ENCODE measurements at places on chromosomes 13 and 19.
A peak's percentile ranks its signal among the peaks of the same experiment; 100 is the strongest.

DNA sequence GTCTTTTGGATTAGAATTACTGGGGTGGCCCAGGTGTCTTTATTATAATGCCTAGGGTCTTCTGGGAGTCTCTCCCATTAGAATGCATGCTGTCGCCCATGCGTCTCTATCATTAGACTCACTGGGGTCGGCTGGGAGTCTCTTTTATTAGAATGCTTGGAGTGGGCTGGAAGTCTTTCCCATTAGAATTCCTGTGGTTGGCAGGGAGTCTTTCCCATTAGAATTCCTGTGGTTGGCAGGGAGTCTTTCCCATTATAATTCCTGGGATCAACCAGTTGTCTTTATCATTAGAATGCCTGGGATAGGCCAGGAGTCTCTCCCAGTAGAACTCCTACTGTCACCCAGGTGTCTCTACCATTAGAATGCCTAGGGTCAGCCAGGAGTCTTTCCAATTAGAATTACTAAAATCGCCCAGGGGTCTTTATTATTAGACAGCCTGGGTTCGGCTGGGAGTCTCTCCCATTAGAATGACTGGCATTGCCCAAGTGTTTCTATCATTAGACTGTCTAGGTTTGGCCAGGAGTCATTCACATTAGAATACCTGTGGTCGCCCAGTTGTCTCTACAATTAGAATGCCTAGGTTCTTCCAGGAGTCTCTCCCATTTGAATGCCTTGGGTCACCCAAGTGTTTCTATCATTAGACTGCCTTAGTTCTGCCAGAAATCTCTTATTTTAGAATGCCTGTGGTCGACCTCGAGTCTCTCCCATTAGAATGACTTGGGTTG, 1558.5 kb downstream of the UQCRFS1 start:
- DNase-seq, result no peak

DNA sequence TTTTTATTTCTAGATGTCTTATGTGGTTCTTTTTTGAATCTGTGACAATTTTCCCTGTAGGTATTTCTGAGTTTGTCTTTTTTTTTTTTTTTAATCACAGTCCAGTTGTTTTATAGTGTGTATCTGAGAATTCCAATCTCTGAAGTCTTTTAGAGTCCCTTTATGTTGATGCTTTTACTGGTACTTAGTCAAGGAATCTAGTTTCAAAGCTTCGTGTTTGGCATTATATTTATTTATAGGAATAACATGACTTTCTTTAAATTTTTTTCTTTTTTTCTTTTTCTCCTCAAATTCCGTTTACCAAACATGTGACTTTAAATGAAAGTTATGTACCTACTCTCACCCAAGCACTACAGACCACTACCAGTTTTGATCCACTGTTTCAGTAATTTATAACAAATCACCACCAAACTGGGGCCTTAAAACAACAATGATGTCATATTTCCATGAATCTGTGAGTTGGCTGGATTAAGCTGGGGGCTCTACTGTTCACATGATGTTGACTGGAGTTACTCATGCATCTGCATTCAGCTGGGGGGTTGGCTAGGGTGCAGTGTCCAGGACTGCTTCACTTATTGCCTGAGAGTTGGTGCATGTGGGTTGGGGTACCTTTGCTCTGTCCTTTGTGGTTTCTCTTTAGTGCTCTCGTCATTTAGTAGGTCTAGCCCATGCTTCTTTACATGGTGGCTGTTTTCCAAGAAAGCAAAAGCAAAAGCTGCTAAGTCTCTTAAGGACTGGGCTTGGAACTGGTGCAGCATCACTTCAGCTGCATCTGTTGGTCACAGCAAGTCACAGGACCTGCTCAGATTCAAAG, 22.3 kb downstream of the KCTD4 start:
- no peak for DNase-seq

DNA sequence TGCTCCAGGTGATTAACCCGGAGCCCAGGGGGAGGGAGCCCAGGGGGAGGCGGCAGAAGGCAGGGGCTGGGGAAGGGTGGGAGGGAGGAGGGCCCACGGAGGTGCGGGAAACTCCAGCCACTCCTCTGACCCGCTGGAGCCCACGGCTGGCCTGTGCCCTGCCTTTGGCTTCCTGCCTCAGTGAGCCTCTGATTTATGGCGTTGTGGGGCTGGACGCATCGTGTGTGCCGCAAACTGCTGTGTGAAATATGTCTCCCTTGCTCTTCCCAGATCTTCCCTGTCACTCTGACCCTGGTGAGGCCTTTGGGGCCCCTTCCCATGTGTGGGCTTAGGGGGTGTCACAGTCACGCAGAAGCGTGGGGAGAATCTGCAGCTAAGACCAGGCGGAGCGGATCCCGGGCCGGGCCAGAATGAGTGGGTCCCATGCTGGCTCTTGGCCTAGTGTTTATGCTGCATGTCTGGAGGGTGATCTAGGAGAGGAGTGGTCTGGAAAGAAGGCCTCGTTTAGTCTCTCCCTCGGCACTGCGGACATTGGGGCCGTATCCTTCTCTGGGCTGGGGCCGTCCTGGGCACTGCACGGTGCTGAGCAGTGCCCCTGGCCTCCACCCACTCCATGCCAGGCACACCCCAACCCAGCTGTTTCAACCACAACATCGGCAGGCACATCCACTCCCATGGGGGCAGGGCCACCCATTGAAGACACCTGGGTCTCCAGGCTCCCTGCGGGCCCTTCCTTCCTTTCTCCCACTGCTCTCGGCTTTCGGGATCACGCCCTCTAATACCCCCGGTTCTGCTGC, 123.0 kb downstream of the KDM4B start:
- DNase-seq, result no peak

DNA sequence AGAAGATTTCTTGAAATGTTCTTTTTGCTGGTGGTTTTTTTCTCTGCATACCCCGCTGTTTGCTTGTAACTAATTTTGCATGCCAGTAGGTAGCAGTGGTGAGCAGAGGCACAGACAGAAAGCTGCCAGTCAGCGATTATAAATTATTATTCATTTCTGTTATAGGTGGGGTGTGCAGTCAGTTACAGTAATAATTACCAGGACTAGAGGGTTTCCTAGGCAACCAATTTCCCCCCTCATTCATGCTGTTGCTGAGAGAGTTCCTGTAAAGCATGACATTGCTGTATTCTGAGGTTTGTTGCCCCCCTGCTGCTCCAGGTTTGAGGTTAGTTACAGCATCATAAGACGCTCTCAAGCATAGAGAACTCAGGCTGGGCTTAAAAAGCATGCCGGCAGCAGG, 104.5 kb downstream of the URI1 start:
- DNase-seq, result no peak

- DNase-seq, result peak; percentile 90
These were observed 113.2 kb upstream of the SOX21 start for GRCh38 chr13:94825507-94825906.

DNA sequence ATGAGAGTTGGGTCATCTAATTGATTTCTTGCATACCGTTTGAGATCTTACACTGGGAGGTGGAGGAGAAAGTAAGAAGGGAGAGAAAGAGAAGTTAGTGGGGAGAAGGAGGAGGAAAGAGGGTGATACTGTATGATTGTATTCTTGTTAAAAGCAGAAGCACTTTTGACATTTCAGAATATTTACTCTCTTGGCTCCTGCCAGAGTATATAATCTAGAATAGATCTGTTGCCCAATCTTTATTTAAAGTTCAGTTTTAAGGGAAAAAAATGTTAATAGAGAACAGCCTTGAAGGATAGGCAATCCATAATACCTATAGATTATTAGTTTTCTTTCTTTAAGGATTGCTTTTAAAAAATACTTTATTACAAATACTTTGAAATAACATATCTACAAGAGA, 41.5 kb downstream of the PDS5B start:
- no peak for DNase-seq

GRCh38 chr19:1229924-1230782, 7.7 kb downstream of the CBARP start:
- no peak for DNase-seq

Measured in sigmoid colon (tissue), 7 donors.